Vagina (tissue), 2 donors: ENCODE measurements at places on chromosomes 7 and 10. TPM values are rescaled to one million over a fixed set of nuclear protein-coding genes. Genes with fewer than 3 reads are reported as not detected.

Gene ACTL6B
- total RNA-seq, result 0.49 TPM

Gene PON2
- total RNA-seq, result 77.3 TPM

Gene CFAP58
- 0.49 TPM for total RNA-seq

Gene ACTR3C
- 24.1 TPM for total RNA-seq

Gene ABCC2
- total RNA-seq, result 1.7 TPM

Gene LRRC18
- not detected for total RNA-seq

Gene PLEKHS1
- not detected for total RNA-seq

Gene ERVW-1
- not detected for total RNA-seq

Gene KIF11
- 3.4 TPM for total RNA-seq

Gene HMX2
- not detected for total RNA-seq

Gene MRLN
- not detected for total RNA-seq

Gene HYAL4
- 0.49 TPM for total RNA-seq

Gene VAX1
- total RNA-seq, result not detected

- H3K27me3 ChIP-seq, result no peaks in the 10 kb centered on the region
- H3K4me1 ChIP-seq, result no peaks in the 10 kb centered on the region
- no peak for DNase-seq
- H3K27ac ChIP-seq, result no peak overlapping the region
- no peaks in the 10 kb centered on the region for H3K36me3 ChIP-seq
- H3K4me3 ChIP-seq, result no peak overlapping the region
Observed at GRCh38 chr10:128298587-128298986, 172.4 kb upstream of the MKI67 start.

- no peaks in the 10 kb centered on the region for H3K27me3 ChIP-seq
- H3K4me1 ChIP-seq, result peaks cover 18% of the 10 kb centered on the region
- no peak for DNase-seq
- H3K27ac ChIP-seq, result no peak overlapping the region
- H3K4me3 ChIP-seq, result no peak overlapping the region
- H3K36me3 ChIP-seq, result no peaks in the 10 kb centered on the region
Observed at GRCh38 chr7:151744656-151745638, 132.0 kb downstream of the PRKAG2 start.

- DNase-seq, result no peak
- H3K36me3 ChIP-seq, result no peaks in the 10 kb centered on the region
- H3K4me3 ChIP-seq, result peak overlapping the region; percentile 68
Observed at GRCh38 chr7:47580175-47580706, 1.7 kb downstream of the TNS3 start.

GRCh38 chr7:87328281-87328680 lies 17.2 kb upstream of the CROT start:
- H3K4me1 ChIP-seq, result no peaks in the 10 kb centered on the region
- H3K27me3 ChIP-seq, result no peaks in the 10 kb centered on the region
- H3K4me3 ChIP-seq, result no peak overlapping the region

DNA sequence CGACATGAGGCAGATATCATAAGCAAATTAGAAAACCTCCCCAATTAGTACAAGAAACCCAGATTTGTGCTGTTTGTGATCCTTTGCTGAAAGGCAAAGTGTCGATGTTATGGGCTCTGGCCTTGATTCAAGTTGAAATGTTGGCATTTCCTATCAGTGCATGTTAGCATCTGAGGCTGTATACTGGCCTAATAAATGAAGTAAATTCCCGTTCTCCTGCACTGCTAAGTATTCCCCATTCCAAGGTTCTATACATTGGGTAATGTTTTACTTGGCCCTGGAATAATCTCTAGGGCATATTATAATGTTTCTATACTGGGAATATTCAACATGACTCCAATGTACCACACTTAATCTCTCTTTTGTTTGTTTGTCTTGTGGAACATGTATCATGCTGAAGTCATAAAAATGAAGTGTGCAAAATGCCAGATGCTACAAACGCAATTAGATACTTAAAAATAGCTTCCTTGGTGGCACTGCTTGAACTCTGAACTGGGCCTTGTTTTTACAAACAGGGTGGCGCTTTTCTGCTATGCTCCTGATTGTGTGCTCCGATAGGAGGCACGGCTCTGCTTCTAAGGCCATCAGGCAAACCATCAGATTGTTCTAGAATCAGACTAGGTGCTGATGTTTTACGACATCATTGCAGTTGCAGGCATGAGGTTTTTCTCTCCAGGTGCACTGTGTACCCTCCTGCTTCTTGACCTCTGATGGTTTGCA lies 156.7 kb upstream of the TCF7L2 start:
- peak overlapping the region; percentile 13 for H3K27ac ChIP-seq
- H3K4me3 ChIP-seq, result no peak overlapping the region
- no peak for DNase-seq
- H3K4me1 ChIP-seq, result peaks cover 38% of the 10 kb centered on the region

- H3K4me3 ChIP-seq, result no peak overlapping the region
- DNase-seq, result no peak
- H3K27ac ChIP-seq, result peak overlapping the region; percentile 21
- H3K36me3 ChIP-seq, result no peaks in the 10 kb centered on the region
- H3K27me3 ChIP-seq, result no peaks in the 10 kb centered on the region
Observed at GRCh38 chr10:74500026-74500704, 326.2 kb upstream of the KAT6B start.

DNA sequence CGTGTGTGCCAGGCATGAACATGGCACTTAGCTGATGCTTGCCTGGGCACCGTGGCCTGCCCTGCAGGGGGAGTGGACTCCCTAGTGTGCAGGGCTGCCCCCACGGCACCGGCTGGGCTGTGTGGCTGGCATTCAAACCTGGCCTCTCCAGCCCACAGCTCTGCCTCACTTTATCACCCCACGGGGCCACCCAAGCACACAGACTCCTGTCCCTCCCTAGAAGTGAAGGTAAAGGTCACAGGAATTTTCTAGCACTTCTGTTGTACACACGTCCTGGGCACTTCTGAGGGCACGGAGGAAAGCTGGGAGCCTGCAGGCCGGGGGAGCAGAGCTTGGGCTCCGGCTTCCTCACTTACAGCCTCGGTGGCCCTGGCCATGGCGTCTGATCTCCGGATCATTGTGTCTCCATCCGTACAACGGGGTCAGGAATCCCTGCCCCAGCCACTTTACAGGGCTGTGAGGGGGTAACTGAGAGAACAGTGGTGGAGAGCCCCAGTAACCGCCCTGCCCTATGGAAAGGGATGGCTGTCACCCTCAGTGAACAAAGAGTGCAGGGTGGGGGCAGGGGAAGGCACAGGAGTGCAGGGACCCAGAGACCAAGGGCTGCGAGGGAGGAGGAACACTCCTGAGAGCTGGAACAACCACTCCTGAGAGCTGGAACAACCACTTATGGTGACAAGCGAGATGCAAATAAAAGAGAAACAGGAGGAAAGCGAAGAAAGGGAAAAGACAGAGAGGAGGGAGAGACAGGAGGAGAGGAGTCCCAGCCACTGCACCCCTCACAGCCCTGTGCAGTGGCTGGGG lies 3.9 kb upstream of the PYROXD2 start:
- no peak overlapping the region for H3K27ac ChIP-seq
- no peaks in the 10 kb centered on the region for H3K27me3 ChIP-seq
- no peak for DNase-seq
- peaks cover 37% of the 10 kb centered on the region for H3K36me3 ChIP-seq

DNA sequence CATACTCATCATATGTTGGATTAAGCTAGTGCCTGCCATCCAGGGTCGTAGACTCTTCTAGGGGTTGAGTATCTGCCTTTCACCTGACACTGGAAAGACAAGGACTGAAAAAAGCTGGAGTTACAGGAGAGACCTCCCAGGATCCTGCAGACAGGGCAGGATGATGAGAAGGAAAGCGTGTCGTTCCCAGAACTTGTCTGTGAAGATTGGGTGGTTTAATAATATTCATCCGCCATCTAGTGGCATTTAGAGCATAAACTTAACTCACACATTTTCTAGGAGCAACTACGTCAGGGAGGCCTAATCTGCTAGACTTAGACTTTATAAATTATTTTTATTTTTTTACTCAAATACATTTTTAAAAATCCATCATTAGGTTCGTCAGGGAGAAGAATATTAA lies 59.6 kb downstream of the ADRB1 start:
- H3K27ac ChIP-seq, result no peak overlapping the region
- DNase-seq, result no peak
- H3K27me3 ChIP-seq, result no peaks in the 10 kb centered on the region
- peaks cover 6% of the 10 kb centered on the region for H3K4me1 ChIP-seq
- no peaks in the 10 kb centered on the region for H3K36me3 ChIP-seq

DNA sequence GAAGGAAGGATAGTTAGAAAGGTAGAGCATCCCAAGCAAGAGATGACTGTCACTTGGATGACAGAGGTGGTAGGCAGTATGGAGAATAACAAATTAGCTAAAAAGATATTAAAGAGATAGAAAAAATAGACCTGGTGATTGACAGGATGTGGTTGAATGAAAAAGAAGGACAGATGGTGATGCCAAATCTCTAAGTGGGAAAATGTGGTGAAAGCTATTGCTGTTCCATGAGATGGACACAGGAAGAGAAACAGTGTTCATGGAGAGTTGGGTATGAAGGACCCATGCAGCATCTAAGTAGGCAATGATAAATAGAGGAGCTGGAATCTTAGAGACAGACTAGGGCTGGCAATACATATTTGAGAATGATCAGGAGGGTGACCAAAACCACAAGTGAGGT lies 30.7 kb downstream of the FAM13C start:
- H3K27me3 ChIP-seq, result no peaks in the 10 kb centered on the region
- peaks cover 6% of the 10 kb centered on the region for H3K4me1 ChIP-seq
- no peak overlapping the region for H3K4me3 ChIP-seq
- no peak for DNase-seq

DNA sequence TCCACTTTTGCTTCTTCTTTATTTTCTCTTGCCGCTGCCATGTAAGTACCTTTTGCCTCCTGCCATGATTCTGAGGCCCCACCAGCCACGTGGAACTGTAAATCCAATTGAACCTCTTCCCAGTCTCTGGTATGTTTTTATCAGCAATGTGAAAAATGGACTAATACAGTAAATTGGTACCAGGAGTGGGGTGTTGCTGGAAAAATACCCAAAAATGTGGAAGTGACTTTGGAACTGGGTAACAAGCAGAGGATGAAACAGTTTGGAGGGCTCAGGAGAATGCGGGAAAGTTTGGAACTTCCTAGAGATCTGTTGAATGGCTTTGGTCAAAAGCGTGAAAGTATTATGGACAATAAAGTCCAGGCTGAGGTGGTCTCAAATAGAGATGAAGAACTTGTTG lies 670.3 kb upstream of the ZWINT start:
- no peak for DNase-seq
- no peaks in the 10 kb centered on the region for H3K36me3 ChIP-seq
- no peak overlapping the region for H3K27ac ChIP-seq
- no peak overlapping the region for H3K4me3 ChIP-seq
- no peaks in the 10 kb centered on the region for H3K27me3 ChIP-seq

GRCh38 chr10:60423920-60424319 lies 34.2 kb upstream of the ANK3 start:
- no peak for DNase-seq
- no peaks in the 10 kb centered on the region for H3K36me3 ChIP-seq
- H3K4me1 ChIP-seq, result no peaks in the 10 kb centered on the region
- H3K4me3 ChIP-seq, result no peak overlapping the region
- no peaks in the 10 kb centered on the region for H3K27me3 ChIP-seq

- H3K27ac ChIP-seq, result no peak overlapping the region
- peak; percentile 77 for DNase-seq
- H3K4me3 ChIP-seq, result no peak overlapping the region
- no peaks in the 10 kb centered on the region for H3K27me3 ChIP-seq
Observed at GRCh38 chr7:134587750-134588149, 38.8 kb downstream of the AKR1B15 start.

DNA sequence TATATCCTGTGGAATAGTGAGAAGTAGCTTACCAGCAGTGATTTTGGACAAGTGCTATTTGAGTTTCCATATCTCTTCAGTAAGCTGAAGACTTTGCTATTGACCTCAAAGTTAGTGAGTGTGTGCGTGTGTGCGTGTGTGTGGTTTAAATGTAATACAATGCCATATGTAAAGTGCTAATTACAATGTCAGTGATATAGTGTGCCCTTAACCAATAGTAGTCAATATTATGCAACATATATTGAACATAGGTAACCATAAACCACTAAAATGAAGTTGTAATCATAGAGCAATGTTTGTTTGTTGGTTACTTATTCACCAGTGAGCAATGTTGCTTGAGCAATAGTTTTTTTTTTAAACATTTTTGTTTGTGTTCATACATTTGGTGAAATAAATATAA lies 309.4 kb downstream of the NXPH1 start:
- DNase-seq, result no peak
- no peaks in the 10 kb centered on the region for H3K4me1 ChIP-seq
- no peak overlapping the region for H3K27ac ChIP-seq

DNA sequence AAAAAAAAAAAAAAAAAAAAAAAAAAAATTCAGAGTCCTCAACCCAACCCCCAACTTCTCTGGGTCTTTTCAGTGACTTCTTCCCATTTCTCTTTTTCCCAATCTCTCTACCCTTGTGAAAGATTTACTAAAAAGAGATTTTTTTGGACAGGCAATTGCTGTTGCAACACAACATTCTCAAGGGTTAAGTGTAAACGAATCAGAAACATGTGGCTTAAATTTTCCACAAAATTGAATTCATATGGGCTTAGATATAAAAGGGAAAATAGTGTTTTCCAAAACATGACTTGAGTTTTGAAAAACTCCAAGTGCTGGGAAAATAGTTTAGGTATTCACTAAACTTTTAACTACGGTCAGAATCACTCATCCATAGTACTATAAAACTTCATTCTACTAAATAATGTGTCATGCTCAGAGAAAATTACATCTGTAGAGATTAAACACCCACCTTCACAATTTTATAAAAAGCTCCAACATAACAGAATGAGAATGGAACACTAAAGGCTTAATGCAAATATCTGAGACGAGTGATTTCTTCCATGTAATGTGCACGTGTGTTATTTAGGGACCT lies 643.1 kb downstream of the PARD3 start:
- H3K27ac ChIP-seq, result no peak overlapping the region
- no peaks in the 10 kb centered on the region for H3K27me3 ChIP-seq
- DNase-seq, result no peak
- no peaks in the 10 kb centered on the region for H3K36me3 ChIP-seq
- H3K4me3 ChIP-seq, result no peak overlapping the region

- DNase-seq, result no peak
- no peaks in the 10 kb centered on the region for H3K36me3 ChIP-seq
- H3K27me3 ChIP-seq, result no peaks in the 10 kb centered on the region
- H3K27ac ChIP-seq, result no peak overlapping the region
- no peak overlapping the region for H3K4me3 ChIP-seq
Observed at GRCh38 chr10:132167976-132168375, 18.8 kb upstream of the DPYSL4 start.

GRCh38 chr7:95594185-95594584 lies 2.1 kb downstream of the PDK4 start:
- no peaks in the 10 kb centered on the region for H3K27me3 ChIP-seq
- peaks cover 50% of the 10 kb centered on the region for H3K36me3 ChIP-seq
- H3K4me3 ChIP-seq, result peak overlapping the region; percentile 96
- no peak for DNase-seq
- peak overlapping the region; percentile 91 for H3K27ac ChIP-seq
- H3K4me1 ChIP-seq, result peaks cover 33% of the 10 kb centered on the region

- H3K4me1 ChIP-seq, result peaks cover 19% of the 10 kb centered on the region
- H3K27ac ChIP-seq, result no peak overlapping the region
- no peaks in the 10 kb centered on the region for H3K27me3 ChIP-seq
- DNase-seq, result no peak
Observed at GRCh38 chr7:105820363-105821066, 55.9 kb downstream of the ATXN7L1 start.

GRCh38 chr10:72323771-72324191 lies 30.9 kb downstream of the DNAJB12 start:
- DNase-seq, result no peak
- peaks cover 88% of the 10 kb centered on the region for H3K4me1 ChIP-seq
- no peak overlapping the region for H3K4me3 ChIP-seq
